ENCODE measurements at places on chromosomes 12 and 14.

DNA sequence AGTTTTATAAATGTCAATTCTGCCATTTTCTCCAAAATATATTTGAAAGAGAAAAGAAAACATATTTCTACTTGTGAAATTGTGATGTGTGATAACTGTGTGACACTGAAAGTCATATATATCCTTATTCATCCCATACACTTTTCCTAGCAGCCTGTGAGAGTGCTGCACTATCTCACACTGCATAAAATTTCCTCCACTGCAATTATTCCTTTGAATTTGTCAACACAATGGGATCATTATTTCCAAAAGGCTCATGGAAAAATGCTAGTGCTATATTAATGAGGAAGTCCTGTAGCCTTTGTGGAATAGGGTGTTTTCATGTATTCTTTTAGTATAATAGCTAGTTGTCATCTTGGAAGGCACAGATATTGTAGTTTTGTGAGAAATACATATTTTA, 504.1 kb downstream of the RPL10L start:
- DNase-seq = no peak

DNA sequence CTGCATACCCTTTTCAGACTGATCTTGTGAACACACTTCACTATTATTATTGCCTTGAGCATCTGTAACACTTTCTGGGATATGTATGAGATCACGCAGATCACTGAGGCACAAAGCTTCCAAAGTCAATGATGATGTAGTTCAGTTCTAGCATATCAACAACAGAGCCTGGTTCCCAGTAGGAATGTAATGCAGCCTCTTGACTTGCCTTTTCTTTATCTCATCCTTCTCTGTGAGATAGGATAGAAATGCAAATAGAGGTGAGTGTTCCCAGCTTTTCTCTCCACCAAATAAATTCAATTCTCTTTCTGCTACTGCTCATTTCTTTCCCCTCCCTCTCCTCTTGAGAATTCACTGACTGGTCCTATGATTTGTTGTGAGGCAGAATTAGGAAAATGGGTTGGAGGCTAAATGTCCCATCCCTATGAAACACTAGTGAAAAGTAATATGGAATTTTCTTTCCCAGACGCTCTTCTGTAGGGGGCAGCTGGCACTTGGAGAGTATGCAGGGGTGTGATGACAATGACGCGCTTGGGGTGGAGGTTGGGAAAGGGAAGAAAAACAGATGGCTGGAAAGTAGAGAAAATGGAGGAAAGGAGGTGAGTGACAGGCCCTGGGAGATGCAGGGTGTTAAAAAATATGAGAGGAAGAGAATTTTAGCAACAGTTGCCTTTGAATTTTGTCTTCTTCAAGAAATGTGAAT, 96.0 kb upstream of the TMTC1 start:
- no peak for DNase-seq

DNA sequence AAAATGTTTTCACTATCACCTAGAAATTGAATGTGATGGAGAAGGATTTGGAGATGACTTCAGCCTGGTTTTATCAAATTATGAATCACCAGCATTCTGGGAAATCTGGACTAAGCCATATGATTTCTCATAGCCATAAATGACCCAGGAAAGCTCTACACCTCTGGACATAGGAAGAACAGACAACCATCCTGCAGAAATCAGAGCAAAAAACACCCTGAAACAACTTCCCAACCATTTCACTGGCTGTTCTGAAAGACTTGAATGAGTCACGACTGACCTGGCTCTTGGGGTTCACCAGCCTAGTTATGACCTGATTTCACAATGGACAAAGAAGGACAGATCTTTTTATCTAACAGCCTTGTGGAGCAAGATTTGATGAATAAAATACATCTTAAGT, 123.8 kb downstream of the KCNH5 start:
- peak; percentile 62 for DNase-seq

GRCh38 chr14:55047301-55048053, 4.0 kb upstream of the MAPK1IP1L start:
- no peak for DNase-seq

DNA sequence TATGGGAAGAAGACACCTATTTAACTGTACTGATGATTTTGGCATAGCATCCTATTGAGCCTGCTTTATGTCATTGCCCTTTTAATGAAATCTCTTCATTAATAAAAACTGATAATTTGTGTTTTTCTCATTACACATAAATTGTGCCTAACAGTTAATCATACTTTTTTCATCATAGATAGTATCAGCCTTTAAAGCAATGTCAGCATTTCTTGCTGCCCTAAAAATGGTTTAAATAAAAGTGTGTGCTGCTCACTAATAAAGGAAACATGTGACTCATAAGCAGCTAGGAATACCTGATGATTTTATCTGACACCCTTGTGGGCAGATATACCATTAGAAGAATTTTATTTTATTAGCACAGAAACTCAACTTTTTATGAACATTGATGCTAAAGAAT, 26.7 kb downstream of the TBK1 start:
- no peak for DNase-seq
